ENCODE measurements at places on chromosomes 16 and 17.

DNA sequence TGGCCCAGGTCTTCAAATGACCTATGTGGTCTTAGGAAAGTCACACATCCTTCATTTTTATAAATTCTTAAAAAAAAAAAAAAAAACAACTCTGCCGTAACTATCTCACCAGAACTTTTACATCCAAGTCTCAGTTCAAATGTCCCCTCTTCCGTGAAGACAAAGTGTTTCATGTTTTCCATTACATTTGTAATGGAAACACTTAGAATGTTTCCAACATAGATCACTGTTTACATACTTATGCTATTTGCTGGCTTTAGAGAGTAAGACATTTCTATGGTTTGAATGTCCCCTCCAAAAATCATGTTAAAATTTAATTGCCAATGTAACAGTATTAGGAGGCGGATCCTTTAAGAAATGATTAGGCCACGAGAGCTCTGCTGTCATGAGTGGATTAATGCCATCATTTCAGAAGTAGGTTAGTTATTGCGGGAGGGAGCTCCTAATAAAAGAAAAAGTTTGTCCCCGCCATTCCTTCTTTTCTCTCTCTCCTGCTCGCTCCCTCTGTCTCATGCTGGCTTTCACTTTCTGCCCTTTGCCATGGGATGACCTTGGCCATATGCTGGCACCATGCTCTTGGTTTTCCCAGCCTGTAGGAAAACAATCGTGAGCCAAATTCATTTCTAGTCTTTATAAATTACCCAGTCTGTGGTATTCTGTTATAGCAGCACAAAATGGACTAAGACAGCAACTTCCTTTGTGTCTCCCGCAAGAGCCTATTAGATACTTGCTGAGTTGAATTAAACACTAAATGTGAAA lies 887.8 kb upstream of the SOX9 start:
- no peak for DNase-seq

DNA sequence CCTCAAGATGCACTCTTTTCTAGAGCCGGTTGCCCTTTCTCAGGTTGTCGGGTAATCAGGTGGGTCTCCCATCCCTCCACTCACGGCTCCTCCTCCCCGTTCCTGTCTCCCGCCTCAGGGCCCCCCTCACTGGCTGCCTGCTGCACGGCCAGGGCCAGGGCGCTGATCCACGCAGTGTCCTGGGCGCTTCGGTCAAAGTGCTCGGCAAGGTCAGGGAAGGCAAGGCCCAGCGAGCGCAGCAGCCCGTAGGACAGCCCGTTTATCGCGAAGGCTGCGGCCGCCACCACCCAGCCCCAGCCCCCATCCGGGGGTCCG lies 753 bp downstream of the SLC16A11 start:
- DNase-seq = no peak

GRCh38 chr16:58057121-58057520 lies 31.6 kb downstream of the MMP15 start:
- DNase-seq = no peak

- DNase-seq = no peak
Observed at GRCh38 chr16:79899316-79899715, 298.8 kb upstream of the MAF start.

GRCh38 chr16:81987121-81987520 lies 24.1 kb downstream of the SDR42E1 start:
- DNase-seq = no peak

DNA sequence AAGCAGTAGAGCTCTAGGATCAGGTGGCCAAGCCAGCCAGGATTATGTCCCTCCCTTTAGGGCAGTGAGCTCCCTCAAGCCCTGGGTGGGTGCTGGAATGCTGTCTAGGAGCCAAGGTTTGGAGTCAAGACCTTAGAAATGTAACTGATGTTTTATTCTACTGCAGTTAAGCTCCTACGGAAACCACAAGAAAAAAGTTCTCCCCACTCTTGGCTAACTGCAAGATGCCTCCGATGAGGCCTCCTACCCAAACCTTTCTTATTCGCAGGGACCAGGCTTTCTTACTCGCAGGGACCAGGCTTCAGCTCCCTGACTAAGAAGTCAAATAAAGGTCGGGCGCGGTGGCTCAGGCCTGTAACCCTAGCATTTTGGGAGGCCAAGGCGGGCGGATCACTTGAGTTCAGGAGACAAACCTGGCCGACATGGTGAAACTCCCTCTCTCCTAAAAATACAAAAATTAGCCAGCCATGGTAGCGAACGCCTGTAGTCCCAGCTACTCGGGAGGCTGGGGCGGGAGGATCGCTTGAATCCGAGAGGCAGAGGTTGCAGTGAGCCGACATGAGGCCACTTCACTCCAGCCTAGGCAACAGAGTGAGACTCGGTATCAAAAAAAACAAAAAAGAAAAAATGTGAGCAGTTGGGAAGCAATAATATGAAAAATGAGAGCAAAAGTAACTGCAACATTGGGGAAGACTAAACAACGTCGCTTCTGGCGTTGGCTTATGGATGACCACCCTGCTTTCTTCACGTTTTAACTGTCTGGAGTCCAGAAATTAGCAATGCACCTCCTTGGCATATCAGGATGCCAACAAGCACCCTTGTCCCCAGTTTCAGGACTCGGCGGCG lies 31.7 kb upstream of the ARL4D start:
- DNase-seq = no peak

- no peak for DNase-seq
Observed at GRCh38 chr16:68496689-68497088, 42.4 kb upstream of the ZFP90 start.

DNA sequence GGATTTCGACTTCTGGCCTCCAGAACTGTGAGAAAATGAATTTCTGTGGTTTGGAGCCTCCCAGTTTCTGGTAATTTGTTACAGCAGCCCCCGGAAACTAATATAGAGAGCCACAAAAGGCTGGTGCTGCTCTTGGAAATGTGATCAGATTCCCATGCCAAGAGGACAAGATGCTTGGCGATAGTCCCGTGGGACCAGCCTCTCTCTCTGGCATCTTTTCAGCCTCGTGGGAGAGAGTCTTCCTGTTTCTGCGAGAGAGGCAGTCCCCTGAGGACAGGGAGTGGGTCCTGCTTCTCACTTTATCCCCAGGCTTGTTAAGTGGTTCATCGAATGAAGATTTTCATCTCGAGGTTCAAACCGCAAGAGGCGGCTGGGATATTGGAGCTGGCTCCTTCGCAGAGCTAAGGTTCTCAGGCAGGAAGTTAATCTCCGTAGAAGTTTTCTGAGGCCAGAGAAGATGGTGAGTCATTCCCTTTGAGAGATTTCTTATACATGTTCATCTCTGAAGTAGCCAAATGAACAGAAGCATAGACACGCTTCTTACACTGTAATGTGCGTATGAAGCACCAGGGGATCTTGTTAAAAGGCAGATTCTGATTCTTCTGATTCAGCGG lies 211.6 kb upstream of the SDK2 start:
- DNase-seq = no peak

DNA sequence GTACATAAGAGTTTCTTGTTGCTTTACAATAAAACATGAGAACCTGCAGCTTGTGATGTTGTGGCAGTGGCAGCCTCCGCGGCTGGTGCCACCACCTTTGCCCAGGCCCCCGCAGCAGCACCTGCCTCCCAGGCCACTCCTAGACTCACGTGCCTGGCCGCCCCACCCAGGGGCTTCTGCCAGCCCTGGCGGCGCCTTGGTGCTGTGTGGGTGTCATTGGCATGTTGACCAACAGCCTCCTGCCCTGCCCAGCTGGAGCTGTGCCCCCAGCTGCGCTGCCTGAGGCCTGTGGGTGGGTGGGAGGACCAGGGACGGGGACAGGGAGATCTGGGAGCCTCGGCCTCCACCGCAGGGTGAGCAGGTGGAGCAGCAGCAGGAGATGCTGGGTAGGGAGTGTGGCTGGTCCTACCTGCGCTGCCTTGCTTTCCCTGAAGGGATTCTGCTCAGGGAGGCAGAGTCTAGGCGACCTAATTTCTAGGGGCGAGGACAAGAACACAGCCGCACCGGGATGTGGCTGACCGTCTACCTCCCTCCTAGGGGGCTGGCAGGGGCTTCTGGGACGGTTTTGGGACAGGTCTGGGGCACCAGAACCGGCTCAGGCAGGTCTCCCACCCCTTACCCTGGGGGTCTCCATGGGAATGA lies 428 bp upstream of the DNASE1L2 start:
- no peak for DNase-seq

DNA sequence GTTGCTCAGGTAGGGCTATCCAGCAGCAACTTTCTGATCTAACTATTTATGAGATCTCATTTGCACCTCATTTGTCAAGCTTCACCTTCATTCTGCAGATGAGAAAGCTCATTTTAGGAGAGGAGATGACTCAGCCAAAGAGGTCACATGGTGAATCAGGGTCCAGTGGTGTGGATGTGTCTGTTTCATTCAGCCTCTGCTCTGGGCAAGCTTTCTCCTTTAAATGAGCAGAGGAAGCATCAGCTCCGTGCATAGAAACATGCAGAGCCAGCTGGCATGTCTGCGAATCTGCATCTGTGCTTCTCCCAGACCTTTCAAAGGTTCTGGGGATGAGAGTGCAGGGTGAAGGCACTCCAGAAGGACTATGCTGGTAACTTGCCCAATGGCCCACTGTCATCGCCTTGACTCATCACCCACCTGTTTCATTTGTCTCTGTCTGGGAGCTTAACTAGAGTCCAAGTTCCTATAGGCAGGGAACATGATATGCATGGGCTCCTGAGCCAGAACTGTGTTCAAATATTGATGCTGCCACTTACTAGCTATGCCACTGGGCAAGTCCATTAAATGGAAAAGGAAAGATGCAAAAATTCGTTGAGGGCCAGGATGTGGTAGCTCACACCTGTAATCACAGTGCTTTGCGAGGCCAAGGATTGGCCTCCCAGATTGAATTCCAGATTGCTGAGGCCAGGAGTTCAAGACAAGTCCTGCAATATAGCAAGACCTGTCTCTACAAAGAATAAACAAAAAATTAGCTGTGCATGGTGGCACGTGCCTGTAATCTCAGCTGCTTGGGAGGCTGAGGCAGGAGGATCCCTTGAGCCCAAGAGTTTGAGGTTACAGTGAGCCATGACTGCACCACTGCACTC lies 67.1 kb upstream of the NLK start:
- DNase-seq = no peak

DNA sequence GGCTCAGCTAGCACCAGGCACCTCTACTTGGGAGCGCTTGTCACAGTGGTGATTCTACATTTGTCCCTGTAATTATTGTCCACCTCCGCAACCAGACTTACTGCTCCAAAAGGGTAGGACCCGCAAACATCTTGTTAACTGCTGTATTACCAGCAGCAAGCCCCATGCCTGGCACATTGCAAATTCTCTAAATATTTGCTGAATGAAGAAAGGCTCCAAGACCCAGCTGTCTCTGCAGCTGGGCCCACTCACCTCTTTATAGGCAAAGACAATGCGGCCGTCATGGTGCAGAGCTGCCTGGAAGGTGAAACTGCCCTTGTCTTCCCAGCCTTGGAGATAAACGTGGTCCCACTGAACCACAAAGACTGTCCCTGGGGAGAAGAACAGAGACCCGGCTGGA lies 44.3 kb downstream of the PLXDC1 start:
- DNase-seq = no peak

DNA sequence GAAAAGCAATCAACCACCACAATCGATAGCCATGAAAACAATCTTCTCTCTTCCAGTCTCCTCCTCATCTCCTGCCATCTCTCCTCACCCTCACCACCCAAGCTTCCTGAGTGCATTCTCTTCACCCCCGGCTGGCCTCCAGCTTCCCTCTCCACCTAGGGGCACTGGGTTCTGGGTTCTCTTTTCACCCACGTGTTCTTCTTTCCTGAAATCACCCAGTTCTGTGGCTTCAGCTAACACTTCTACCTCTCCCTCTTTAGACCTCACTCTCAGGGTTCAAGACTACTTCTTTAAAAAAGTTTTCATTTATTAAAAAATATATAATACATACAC lies 8.2 kb downstream of the ITGAM start:
- DNase-seq = no peak

DNA sequence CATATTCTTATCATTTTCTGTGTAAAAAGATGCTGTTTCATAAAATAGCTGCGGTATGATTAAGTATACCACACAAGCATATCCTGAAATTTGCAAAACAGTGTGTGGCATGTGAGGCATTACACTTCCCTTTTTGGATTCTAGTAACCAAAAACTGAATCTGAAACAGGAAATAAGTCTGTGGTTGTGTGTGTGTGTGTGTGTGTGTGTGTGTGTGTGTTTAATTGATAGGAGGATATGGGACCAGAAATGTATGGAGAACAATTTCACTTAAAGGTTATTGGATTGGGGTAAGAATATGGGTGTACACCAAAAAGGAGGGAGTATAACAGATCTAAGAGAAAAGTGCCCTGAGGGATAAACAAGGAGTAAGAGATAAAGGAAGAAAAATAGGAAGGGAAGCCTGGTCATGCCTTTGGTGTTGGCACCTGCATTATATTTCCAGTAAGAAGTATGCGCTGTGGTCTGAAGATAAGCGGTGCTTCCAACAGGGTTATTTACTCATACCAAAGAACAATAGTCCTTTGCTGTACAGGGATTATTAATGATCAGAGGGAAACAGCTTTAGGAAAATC lies 4.0 kb downstream of the LYRM1 start:
- no peak for DNase-seq

DNA sequence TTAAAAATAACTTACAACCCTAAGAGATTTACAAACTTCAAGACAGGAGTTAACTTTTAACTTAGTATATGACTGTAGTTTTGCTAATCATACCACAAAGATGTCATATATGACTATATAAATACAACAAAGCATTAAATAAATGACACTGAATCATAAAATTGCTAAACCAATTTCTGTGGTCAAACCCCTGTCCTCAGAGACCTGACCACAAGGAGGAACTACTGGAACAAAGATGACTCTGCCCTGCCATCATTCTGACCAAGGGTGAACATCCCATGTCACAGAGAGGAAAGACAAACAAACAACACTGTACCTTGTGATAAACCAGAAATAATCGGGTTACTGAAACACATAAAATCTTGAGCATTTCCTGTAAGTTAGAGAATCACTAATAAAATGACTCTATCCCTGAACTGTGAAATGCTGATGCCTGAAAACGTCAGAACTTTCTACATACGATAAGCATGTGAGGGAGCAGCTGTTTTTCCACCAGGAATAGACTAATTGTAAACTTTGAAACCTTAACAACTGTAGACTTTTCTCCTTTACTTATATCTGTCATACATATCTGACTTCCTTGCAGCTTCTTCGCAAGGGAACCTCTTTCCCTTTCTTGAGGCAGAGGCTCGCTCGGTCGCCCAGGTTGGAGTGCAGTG lies 47.9 kb downstream of the WDR59 start:
- DNase-seq = no peak

DNA sequence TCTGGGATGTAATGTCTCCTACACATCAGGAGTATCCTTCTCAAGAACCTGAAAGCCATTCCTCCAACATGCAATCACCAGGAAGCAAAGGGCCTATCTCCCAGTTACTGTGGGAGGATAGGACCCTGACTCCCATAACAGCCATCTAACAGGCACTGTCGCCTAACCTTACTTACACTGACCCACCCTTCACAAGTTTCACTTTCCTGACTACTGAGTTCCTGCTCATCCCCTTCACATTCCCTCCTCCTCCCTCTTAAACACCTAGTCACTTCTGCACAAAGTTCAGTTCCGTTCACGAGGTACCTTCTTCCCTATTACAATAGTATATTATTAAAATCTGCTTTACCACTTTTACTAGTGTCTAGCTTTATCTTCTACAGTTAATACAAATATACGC lies 1.3 kb downstream of the C17orf67 start:
- no peak for DNase-seq

Data from stimulated activated CD4-positive, alpha-beta T cell treated with anti-CD3 and anti-CD28 coated beads, TNF-alpha, amount 100 ng/mL, for 1 hour (primary cell).